Right lobe of liver (tissue), 6 donors: ENCODE measurements at places on chromosomes 5 and 9.

GRCh38 chr5:159878988-159879471, 37.3 kb upstream of the ADRA1B start:
- DNase-seq: peak; percentile 55
- H3K4me3 ChIP-seq: no peak overlapping the region
- H3K4me1 ChIP-seq: peaks cover 20% of the 10 kb centered on the region
- H3K27ac ChIP-seq: peak overlapping the region; percentile 80
- no peaks in the 10 kb centered on the region for H3K27me3 ChIP-seq
- H3K36me3 ChIP-seq: no peaks in the 10 kb centered on the region

DNA sequence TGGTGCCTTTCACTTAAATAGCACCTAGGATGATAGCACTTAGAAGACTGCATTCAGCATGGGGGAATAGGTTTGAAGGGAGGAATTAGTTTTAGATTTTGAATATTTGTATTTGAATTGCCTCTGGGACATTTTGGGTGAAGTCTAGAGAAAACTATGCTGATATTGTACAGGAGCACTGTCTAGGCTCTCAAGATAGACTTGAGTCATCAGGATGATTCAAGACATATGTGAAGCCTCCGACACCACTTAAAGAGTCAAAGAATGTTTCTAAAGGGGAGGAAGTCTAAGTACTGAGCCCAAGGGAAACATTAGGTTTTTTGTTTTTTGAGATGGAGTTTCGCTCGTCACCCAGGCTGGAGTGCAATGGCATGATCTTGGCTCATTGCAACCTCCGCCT, 63.9 kb upstream of the CCDC180 start:
- no peak for DNase-seq
- no peak overlapping the region for H3K4me3 ChIP-seq
- H3K27me3 ChIP-seq: no peaks in the 10 kb centered on the region
- no peaks in the 10 kb centered on the region for H3K36me3 ChIP-seq
- no peaks in the 10 kb centered on the region for H3K4me1 ChIP-seq

- DNase-seq: no peak
- H3K27ac ChIP-seq: no peak overlapping the region
- H3K4me1 ChIP-seq: no peaks in the 10 kb centered on the region
- H3K27me3 ChIP-seq: no peaks in the 10 kb centered on the region
- H3K36me3 ChIP-seq: no peaks in the 10 kb centered on the region
- no peak overlapping the region for H3K4me3 ChIP-seq
Measured at GRCh38 chr5:33539212-33539611, 98.4 kb downstream of the TARS1 start.

- H3K27me3 ChIP-seq: no peaks in the 10 kb centered on the region
- H3K4me1 ChIP-seq: no peaks in the 10 kb centered on the region
- no peak for DNase-seq
- no peak overlapping the region for H3K4me3 ChIP-seq
- H3K27ac ChIP-seq: no peak overlapping the region
Measured at GRCh38 chr9:132756214-132756845, 86.1 kb downstream of the GTF3C4 start.

DNA sequence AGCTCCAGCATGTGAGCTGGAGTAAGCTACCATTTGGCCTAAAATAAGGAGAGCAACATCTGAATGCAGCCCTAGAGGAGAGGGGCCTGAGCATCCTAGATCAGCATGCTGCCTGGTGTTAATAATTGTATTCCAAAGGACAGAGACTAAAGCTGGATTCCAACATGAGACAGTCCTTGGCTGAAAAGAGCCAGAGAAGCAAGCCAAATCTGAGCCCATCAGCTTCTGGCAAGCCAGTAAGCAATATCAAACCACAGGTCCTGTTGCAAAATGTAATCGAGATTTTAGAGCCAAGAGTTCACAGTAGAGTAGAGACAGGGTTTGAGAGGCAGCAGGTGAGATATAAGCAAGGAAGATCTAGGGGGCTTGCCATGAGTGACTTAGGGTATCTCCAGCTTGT, 42.3 kb upstream of the DMAC1 start:
- no peak for DNase-seq
- no peaks in the 10 kb centered on the region for H3K27me3 ChIP-seq
- H3K27ac ChIP-seq: no peak overlapping the region
- no peaks in the 10 kb centered on the region for H3K36me3 ChIP-seq
- H3K4me3 ChIP-seq: no peak overlapping the region

DNA sequence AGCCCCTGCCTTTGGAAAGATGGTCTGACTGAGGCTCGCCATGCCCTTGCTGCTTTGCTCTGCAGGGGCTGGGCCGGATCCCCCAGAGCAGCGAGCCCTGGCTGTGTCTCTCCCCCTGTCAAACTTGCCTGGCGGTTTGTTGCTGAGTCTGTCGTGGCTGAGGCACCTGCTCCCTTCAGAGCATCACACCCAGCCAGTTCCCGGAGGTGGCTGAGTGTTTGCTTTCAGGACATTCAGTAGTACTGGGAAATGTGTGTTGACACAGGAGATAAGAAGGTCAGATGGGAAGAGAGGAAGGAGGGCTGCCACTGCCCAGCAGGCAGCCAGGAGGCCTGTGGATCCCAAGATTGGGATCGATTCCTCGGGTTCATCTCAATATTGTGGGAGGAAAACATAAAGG, 62.9 kb downstream of the GADD45G start:
- peaks cover 81% of the 10 kb centered on the region for H3K4me1 ChIP-seq
- H3K4me3 ChIP-seq: no peak overlapping the region
- no peaks in the 10 kb centered on the region for H3K27me3 ChIP-seq

GRCh38 chr5:13606051-13606450, 338.4 kb downstream of the DNAH5 start:
- H3K36me3 ChIP-seq: no peaks in the 10 kb centered on the region
- H3K4me3 ChIP-seq: no peak overlapping the region
- H3K27me3 ChIP-seq: no peaks in the 10 kb centered on the region
- H3K4me1 ChIP-seq: no peaks in the 10 kb centered on the region
- no peak for DNase-seq

DNA sequence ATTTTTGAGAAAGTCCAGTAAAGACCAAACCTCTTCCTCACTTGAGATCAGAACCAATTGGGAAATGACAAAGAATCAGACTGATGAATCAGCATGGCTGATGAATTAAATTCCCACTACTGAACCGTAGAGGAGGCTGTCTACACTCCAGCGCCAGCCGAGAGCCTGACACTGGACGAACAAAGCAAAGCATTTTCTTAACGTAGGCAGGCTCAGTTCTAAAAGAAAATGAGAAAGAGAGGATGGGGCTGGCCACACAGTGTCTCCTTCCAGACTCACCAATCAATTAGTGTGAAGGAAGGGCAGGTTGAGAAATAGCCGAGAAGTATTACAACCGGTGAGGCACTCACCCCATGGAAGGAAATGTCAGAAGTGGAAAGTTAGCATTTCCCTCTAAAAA, 49.4 kb downstream of the ITGA1 start:
- peak overlapping the region; percentile 41 for H3K27ac ChIP-seq
- H3K4me1 ChIP-seq: no peaks in the 10 kb centered on the region
- H3K36me3 ChIP-seq: no peaks in the 10 kb centered on the region
- DNase-seq: no peak
- H3K27me3 ChIP-seq: no peaks in the 10 kb centered on the region
- H3K4me3 ChIP-seq: no peak overlapping the region

DNA sequence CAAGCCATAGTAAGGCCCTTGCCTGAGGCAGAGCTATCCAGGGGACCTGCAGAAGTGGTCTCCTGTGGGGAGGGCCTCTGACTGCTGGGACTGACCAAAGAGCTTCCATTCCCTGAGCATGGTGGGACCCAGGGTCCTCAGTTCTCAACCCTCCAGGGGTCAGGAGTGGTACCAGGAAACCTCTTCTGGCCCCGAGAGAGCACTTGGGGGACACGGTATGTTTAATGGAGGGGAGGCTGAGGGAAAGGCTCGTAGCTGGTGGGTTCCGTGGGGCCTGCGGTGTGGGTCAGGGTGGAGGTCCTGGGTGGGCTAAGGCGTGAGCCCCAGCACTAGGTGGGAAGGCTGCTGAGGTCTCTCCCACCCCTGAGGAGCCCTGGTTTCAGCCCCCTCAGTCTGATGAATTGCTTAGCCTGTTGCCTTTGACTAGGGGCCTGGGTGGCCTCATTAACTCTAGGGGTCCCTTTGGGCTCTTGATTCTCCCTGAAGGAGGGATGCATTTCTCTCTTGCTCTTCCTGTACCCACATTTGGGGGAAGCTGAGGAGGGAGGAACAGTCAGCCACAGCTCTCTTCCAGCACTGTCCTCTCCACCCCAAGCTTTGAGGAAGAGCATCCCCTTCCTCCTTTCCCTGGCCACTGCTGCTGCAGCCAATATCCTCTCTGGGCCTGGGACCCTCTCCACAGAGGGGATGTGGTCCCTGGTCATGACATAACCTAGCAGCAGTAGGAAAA, 34.0 kb downstream of the CSF1R start:
- H3K36me3 ChIP-seq: peaks cover 50% of the 10 kb centered on the region
- H3K4me3 ChIP-seq: no peak overlapping the region
- H3K27ac ChIP-seq: no peak overlapping the region
- H3K4me1 ChIP-seq: no peaks in the 10 kb centered on the region
- no peak for DNase-seq

GRCh38 chr5:90590-91547, 1.1 kb upstream of the PLEKHG4B start:
- H3K36me3 ChIP-seq: no peaks in the 10 kb centered on the region
- no peak for DNase-seq
- H3K4me1 ChIP-seq: no peaks in the 10 kb centered on the region
- no peaks in the 10 kb centered on the region for H3K27me3 ChIP-seq
- H3K27ac ChIP-seq: no peak overlapping the region

- H3K27ac ChIP-seq: no peak overlapping the region
- no peaks in the 10 kb centered on the region for H3K36me3 ChIP-seq
- no peaks in the 10 kb centered on the region for H3K4me1 ChIP-seq
- no peak for DNase-seq
- no peak overlapping the region for H3K4me3 ChIP-seq
Measured at GRCh38 chr9:92807757-92808725, 43.4 kb upstream of the BICD2 start.

GRCh38 chr9:95215336-95215898, 102.1 kb downstream of the FANCC start:
- H3K36me3 ChIP-seq: no peaks in the 10 kb centered on the region
- no peaks in the 10 kb centered on the region for H3K4me1 ChIP-seq

GRCh38 chr9:129415942-129416651, 204.8 kb downstream of the C9orf50 start:
- H3K27me3 ChIP-seq: no peaks in the 10 kb centered on the region
- no peak overlapping the region for H3K4me3 ChIP-seq
- H3K36me3 ChIP-seq: no peaks in the 10 kb centered on the region
- peaks cover 15% of the 10 kb centered on the region for H3K4me1 ChIP-seq

- no peak for DNase-seq
- no peak overlapping the region for H3K4me3 ChIP-seq
- no peaks in the 10 kb centered on the region for H3K4me1 ChIP-seq
- H3K27ac ChIP-seq: no peak overlapping the region
- peaks cover 13% of the 10 kb centered on the region for H3K36me3 ChIP-seq
Measured at GRCh38 chr5:150560401-150561191, 52.7 kb downstream of the NDST1 start.

DNA sequence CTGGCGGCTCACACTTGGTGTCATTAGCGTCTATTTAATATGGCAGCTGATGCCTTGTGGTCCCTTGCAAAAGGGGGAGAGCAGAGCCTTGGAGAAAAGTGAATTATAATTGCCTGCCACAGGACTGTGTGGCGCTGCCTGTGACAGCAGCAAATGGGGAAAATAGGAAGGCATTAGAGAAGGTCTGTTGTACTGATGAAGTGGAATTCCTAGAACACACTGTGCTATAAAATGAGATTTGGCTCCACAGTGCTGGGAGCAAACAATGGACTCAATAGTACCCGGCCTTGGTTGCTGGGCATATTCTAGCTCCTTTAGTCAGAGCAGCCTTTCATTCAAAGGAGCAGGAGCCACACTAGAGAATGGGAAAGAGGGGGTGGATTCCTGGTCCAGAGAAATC, 21.3 kb downstream of the SEMA6A start:
- no peak overlapping the region for H3K4me3 ChIP-seq
- DNase-seq: no peak
- no peak overlapping the region for H3K27ac ChIP-seq
- H3K36me3 ChIP-seq: no peaks in the 10 kb centered on the region

DNA sequence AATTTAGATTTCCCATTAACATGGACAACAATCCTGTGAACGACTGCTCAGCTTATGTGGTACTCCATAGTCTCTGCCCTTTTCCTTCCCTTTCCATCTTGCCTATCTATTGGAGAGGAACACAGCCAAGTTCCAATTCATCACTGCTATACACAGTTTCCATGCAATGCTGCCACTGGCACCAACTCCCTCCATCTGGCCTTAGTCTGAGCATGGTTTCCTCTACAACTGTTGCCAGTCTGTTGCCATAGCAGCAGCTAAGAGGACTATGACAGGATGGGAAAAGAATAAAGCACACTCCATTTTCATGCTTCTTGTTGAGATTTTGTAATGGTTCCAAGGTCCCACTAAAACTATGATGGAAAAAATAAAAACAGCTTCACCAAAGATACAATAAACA, 189.0 kb downstream of the HCN1 start:
- no peaks in the 10 kb centered on the region for H3K36me3 ChIP-seq
- H3K4me1 ChIP-seq: no peaks in the 10 kb centered on the region
- H3K27ac ChIP-seq: no peak overlapping the region
- DNase-seq: no peak

DNA sequence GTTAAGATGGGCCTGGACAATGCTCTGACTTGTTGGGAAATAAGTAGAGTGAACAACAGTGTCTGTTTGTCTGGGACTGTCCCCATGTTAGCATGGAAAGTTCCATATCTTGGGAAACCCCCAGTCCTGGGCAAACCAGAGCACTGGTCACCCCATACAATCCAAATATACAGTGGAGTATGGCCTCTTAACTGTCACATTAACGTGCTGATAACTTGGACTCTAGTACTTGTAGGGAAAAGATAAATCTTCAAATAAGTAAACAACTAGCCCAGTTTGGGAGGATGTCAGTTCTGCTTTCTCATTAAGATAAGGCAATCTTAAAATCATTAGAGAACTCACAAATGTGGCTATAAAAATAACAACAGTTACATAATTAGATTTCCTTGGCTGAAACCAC, 47.6 kb upstream of the JAK2 start:
- no peak overlapping the region for H3K27ac ChIP-seq
- H3K4me1 ChIP-seq: no peaks in the 10 kb centered on the region
- H3K27me3 ChIP-seq: no peaks in the 10 kb centered on the region
- H3K36me3 ChIP-seq: no peaks in the 10 kb centered on the region
- no peak for DNase-seq
- no peak overlapping the region for H3K4me3 ChIP-seq

GRCh38 chr9:83061990-83062650, 822 bp downstream of the RASEF start:
- peak; percentile 64 for DNase-seq
- H3K4me1 ChIP-seq: no peaks in the 10 kb centered on the region
- peaks cover 31% of the 10 kb centered on the region for H3K27me3 ChIP-seq
- no peaks in the 10 kb centered on the region for H3K36me3 ChIP-seq

- no peaks in the 10 kb centered on the region for H3K27me3 ChIP-seq
- no peak overlapping the region for H3K27ac ChIP-seq
- no peaks in the 10 kb centered on the region for H3K4me1 ChIP-seq
- no peak for DNase-seq
- no peaks in the 10 kb centered on the region for H3K36me3 ChIP-seq
Measured at GRCh38 chr9:98968601-98969337, 25.1 kb downstream of the COL15A1 start.

- no peak overlapping the region for H3K27ac ChIP-seq
- H3K36me3 ChIP-seq: no peaks in the 10 kb centered on the region
- H3K4me3 ChIP-seq: no peak overlapping the region
- H3K4me1 ChIP-seq: no peaks in the 10 kb centered on the region
- DNase-seq: no peak
Measured at GRCh38 chr9:36118706-36119105, 17.8 kb upstream of the GLIPR2 start.
